ENCODE measurements at places on chromosomes 3 and 15.

- DNase-seq = no peak
Observed at GRCh38 chr15:80923668-80924067, 66.0 kb downstream of the MESD start.

DNA sequence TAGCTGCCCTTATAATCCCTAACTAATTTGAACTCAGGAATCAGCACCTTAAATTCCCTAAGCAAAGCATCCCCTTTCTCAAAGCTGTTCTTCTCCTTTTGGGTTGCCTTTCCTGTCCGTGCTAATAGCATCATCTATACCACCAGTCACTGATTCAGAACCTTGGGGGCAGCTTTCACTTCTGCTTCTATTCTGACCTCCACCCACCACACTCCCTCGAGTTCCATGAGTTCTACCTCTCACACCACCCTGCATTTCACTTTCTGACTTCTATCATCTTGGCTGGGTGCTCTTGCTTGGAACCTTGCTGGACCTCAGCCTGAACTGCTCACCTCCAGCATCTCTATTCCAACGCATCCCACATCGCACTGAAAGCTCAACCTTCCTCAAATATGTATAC lies 55.4 kb upstream of the KCNMB2 start:
- no peak for DNase-seq

GRCh38 chr3:164852866-164853265 lies 225.4 kb downstream of the SI start:
- no peak for DNase-seq

- no peak for DNase-seq
Observed at GRCh38 chr3:193292386-193292785, 51.4 kb downstream of the PLAAT1 start.

DNA sequence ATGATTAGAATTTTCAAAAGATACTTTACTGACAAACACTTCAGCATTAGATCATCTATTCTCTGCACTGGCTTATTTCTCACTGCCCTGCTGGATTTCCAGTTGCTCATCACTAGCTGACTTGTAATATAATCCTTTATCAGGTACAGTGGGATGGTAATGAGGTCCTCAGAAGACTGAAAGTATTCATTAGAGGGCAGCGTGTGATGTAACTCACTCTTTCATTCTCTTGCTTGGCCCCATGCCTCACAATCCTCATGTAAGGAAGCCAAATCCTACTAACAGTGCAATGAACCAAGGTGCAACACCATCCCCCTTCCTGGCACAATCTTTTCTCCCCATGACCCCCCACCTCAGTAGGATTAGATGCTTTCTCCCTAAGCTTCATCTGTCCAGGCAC lies 289.9 kb downstream of the CTNNB1 start:
- no peak for DNase-seq

DNA sequence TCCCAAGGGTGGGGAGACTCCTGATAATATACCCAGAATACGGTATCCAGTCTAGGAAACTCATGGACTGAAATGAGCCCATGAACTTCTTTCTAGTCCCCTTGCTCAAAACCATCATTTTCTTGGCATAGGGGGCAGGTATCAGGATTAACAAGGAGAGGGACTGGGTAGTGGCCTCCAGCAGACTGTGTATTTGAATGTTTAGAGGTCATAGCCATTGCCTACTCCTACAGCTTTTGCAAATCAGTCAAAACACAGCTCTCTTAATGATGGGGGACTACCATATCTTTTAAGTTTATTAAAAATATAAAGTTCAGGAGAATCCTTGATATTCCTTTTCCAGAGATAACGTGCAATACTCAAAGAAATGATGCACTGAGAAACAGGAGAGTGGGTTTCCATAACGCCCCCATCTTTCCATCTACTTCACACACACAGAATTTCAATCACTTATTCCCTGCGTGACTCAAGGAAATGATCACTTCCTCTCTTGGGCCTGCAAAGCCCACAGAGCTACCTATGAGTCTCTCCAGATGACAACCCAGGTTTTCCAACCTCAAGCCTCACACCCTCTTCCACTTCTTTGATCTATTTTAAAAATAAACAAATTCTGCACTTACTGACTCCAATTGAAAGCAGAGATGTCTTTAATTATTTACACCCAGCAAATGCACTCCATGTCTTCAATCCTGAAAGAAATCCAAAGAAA lies 584.0 kb upstream of the LMCD1 start:
- DNase-seq = no peak

- no peak for DNase-seq
Observed at GRCh38 chr3:115341208-115341607, 194.1 kb upstream of the ZBTB20 start.

GRCh38 chr15:58438956-58439355 lies 7.2 kb downstream of the LIPC start:
- no peak for DNase-seq

- no peak for DNase-seq
Observed at GRCh38 chr15:66251790-66252684, 1.5 kb downstream of the MEGF11 start.

- no peak for DNase-seq
Observed at GRCh38 chr3:105518806-105519418, 152.2 kb downstream of the ALCAM start.

- DNase-seq = no peak
Observed at GRCh38 chr3:137335478-137335877, 377.7 kb downstream of the IL20RB start.

DNA sequence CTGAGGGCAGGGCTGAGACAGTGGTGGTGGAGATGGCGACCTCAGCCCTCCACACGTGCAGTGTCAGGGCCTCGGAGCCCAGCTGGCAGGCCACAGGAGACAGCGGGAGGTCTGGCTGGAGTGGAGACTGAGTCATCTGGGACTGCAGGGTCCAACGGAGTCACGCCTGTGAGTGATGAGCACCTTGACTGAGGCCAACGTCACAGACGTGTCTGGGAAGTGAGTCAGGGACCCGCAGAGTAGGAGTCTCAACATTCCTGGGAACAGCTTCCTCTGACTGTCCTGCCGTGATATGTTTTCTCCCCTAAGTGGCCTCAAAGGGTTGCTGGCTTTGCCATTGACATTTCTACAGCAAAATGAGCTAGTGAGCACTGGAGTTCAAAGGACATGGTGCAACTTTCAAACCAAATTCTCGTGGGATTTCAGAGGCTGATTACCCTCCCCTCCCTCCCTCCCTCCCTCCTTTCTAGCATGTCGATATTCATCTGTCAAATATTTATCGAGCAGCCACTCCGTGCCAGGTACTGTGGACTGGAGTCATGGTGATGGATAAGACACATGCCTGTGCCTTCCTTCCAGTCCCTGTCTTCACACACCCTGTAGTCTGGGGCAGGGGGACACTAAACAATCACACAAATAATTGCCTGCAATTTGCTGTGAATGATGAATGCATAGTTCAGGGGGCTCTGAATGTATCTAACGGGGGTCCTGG lies 53.3 kb upstream of the AMOTL2 start:
- no peak for DNase-seq

- DNase-seq = no peak
Observed at GRCh38 chr3:101567528-101568317, 6.1 kb downstream of the TRMT10C start.

GRCh38 chr3:112755845-112756613 lies 90.6 kb downstream of the CD200R1L start:
- DNase-seq = no peak

DNA sequence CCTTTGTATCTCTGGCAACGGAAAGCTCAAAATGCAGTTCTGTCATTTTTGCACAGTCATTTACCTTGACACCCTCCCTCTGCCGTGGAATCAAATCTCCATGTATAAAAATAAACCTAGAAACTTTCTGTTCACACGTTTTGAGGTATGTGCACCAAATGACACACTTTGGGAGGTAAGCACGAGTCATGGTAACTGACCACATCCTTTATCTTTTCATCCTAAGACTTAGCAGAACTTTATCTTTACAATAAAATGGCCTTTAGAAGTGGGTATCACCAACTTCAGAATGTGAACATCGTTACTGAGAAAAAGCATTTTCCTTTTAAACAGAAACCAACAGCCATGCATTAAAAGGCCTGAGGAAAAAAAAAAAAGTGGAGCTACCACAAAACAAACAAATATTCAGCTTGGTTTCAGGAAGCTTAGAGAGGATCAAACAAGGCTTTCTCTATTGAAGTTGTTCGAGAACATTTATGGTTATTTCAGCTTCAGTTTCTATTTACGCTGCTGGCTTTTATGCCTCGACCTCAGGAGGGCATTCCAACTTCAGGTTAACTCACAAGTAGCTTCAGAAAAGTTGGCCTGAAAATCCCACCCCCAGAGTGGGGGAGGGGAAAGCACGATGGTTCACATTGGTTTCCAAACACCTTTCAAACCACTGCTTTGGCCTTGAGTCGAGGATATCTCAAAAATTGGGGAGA lies 171.1 kb upstream of the ICE2 start:
- no peak for DNase-seq

DNA sequence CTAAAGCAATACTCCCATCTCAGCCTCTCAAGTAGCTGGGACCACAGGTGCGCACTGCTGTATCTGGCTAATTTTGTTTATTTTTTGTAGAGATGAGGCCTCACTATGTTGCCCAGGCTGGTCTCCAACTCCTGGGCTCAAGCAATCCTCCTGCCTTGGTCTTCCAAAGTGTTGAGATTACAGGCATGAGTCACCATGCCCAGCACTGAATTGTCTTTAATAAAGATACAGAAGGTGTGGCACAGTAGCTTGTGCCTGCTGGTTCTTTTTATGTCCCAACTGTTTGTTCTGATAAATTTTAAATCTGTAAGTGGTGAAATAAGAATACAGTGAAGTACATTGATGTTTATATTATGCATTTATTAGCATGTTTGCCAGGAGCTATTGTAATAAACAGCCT lies 20.6 kb upstream of the TRAK1 start:
- DNase-seq = no peak

- DNase-seq = no peak
Observed at GRCh38 chr3:33064929-33065328, 32.0 kb downstream of the GLB1 start.

- no peak for DNase-seq
Observed at GRCh38 chr3:61199843-61200242, 51.4 kb downstream of the FHIT start.

- no peak for DNase-seq
Observed at GRCh38 chr15:69149803-69150202, 10.6 kb upstream of the GLCE start.

DNA sequence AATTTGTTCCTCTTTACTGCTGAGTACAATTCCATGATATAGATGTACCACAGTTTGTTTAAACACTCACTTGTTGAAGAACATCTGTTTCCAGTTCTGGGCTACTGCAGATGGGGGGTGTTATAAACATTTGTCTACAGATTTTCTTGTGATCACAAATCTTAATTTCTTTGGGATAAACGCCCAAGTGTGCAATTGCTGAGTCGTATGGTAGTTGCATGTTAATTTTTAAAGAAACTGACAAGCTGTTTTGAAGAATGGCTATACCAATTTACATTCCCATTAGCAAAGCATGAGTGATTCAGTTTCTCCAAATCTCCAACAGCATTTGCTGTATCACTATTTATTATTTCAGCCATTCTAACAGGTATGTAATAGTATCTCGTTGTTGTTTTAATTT lies 242.0 kb upstream of the MRPL3 start:
- DNase-seq = no peak

GRCh38 chr3:34256021-34256420 lies 457.6 kb downstream of the PDCD6IP start:
- no peak for DNase-seq

GRCh38 chr15:71716990-71717389 lies 93.4 kb upstream of the NR2E3 start:
- DNase-seq = no peak

- DNase-seq = no peak
Observed at GRCh38 chr3:12679468-12679867, 15.6 kb upstream of the RAF1 start.

GRCh38 chr15:101167753-101168462 lies 83.9 kb downstream of the CHSY1 start:
- no peak for DNase-seq

- no peak for DNase-seq
Observed at GRCh38 chr15:85172846-85173490, 191.3 kb downstream of the PDE8A start.

DNA sequence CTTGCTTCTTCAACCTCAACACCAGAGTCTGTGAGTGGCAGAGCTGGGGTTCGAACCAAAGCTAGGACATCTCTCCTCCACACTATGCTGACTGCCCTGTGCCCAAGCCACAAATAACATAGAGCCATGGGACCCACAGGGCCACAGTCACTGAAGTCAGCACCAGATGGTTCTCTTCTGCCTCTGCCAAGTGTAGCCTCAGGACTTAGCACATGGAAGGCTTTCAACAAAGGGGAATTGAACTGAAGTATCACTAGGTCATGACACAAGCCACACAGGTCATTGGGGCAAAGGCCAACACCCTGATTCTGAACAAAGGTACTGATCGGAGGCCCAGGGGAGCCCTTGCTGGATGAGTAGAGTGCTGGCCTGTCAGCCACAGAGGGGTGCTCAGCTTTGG lies 83.6 kb downstream of the BDH1 start:
- DNase-seq = no peak

DNA sequence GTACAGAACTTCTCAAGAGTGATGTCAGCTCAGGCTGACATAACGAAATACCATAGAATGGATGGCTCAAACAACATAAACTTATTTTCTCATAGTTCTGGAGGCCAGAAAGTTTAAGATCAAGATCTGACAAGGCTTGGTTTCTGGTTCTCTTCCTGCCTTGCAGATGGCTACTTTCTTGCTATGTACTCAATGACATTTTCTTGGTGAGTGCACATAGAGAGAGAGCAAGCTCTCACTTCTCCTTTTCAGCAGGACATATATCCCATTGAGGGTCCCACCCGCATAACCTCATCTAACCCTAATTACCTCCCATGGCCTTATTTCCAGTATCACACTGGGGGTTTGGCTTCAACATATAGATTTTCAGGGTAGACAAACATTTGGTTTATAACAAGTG lies 1072.1 kb downstream of the PLOD2 start:
- DNase-seq = no peak

DNA sequence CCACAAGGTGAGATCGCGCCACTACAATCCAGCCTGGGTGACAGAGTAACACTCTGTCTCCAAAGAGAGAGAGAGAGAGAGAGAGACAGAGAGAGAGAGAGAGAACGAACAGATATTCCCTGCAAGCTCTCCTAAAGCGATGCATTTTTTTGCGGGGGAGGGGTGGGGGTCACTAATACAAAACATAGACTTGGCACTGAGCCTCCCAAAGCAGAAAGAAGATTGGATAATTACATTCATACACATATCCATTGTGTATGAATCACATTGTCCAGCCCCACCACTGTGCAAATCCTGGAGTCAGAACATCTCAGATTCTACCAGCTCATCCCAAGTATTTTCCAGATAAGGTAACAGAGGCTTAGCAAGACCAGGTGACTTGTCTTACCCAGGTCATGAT lies 459.9 kb downstream of the MAGI1 start:
- DNase-seq = no peak

DNA sequence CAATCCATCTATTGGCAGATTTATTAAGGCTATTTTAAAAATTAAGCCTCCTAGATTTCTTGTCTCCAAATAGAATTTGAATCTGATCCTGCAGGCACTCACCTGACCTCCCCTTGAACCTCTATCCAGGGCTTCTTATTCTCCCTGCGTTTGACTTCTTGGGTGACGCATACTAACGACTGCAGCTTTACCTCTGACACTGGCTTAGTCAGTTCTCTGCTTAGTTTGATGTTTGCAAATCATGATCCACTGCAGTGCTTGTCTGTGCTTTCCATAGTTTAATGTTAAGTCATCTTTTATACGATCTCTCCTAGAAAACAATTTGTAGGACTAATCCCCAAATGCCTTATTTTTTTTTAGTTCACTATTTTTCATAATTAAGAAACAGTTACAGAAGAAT lies 233.1 kb downstream of the ROBO1 start:
- DNase-seq = no peak

GRCh38 chr3:173584093-173584837 lies 186.7 kb downstream of the NLGN1 start:
- DNase-seq = no peak

Data from cortex of kidney (tissue), 1 donor.